Osteocyte (in vitro differentiated cells): ENCODE measurements at places on chromosomes 6 and 20.

GRCh38 chr6:106731144-106731842 lies 101.9 kb downstream of the QRSL1 start:
- H3K4me3 ChIP-seq = no peak overlapping the region
- H3K27me3 ChIP-seq = peaks cover 34% of the 10 kb centered on the region
- no peak for DNase-seq
- peaks cover 4% of the 10 kb centered on the region for H3K4me1 ChIP-seq
- H3K27ac ChIP-seq = no peak overlapping the region

DNA sequence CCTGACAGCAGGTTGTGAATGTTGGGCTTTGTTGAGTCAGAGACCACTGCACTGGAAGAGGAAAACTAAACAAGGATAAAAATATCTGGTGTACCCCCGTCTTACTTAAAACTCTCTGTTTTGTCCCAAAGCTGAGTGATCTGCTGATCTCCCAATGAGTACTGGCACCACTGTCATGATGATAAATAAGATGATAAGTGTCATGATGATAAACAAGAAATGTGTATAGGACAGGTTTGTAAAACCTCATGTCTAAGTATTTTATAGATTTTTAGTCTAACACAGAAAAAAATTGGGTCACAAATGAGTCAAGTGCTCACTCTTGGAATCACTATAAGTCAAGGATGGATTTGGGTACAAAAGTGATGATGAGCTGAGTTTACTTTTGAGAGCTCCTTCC lies 8.5 kb upstream of the SIM1 start:
- DNase-seq = no peak
- H3K27me3 ChIP-seq = peaks cover 52% of the 10 kb centered on the region
- no peak overlapping the region for H3K27ac ChIP-seq
- H3K36me3 ChIP-seq = no peaks in the 10 kb centered on the region
- H3K4me3 ChIP-seq = no peak overlapping the region
- H3K4me1 ChIP-seq = peaks cover 3% of the 10 kb centered on the region

DNA sequence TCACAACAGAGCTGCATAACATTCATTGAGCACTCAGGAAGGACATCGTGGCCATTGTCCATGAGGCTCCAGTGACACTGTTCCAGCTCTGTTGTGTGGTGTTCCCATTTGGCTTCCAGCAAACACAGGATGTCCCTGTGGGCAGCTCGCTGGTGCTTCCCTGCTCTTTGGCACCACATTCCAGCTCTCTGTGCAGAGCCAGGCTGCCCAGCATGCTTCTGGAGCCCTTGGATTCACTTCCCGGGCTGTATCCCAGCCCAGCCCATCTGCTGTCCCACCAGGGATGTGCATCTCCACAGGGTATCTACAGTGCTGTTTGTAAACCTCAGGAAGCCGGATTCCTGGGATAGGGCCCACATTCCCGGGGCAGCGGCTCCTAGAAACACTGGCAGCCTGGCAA lies 57.2 kb downstream of the CTCFL start:
- H3K27me3 ChIP-seq = peaks cover 22% of the 10 kb centered on the region
- no peaks in the 10 kb centered on the region for H3K36me3 ChIP-seq
- DNase-seq = no peak
- H3K4me3 ChIP-seq = no peak overlapping the region

DNA sequence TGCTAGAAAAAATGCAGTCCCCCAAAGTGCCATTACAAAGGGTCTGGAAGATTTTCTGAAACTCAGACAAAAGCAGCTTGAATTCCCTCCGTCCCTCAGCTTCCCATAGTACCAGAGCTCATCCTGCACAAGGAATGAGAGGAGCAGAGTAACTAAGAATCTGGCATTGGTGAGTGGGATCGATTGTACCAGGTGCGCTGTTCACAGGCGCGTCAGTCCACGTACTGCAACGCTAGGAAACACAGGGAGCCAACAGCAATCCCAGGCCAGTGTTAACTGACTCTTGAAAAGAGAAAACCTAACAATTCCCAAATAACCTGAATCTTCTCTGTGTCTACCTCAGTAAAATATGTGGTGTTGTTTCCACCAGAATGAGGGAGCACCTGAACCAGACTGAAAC lies 77.9 kb downstream of the GCNT2 start:
- H3K4me3 ChIP-seq = no peak overlapping the region
- no peak for DNase-seq
- peaks cover 63% of the 10 kb centered on the region for H3K27me3 ChIP-seq
- no peaks in the 10 kb centered on the region for H3K36me3 ChIP-seq
- H3K4me1 ChIP-seq = no peaks in the 10 kb centered on the region
- no peak overlapping the region for H3K27ac ChIP-seq

GRCh38 chr6:83958241-83958685 lies 75.3 kb upstream of the MRAP2 start:
- H3K4me1 ChIP-seq = peaks cover 3% of the 10 kb centered on the region
- H3K36me3 ChIP-seq = peaks cover 32% of the 10 kb centered on the region
- H3K27ac ChIP-seq = no peak overlapping the region
- no peak for DNase-seq

DNA sequence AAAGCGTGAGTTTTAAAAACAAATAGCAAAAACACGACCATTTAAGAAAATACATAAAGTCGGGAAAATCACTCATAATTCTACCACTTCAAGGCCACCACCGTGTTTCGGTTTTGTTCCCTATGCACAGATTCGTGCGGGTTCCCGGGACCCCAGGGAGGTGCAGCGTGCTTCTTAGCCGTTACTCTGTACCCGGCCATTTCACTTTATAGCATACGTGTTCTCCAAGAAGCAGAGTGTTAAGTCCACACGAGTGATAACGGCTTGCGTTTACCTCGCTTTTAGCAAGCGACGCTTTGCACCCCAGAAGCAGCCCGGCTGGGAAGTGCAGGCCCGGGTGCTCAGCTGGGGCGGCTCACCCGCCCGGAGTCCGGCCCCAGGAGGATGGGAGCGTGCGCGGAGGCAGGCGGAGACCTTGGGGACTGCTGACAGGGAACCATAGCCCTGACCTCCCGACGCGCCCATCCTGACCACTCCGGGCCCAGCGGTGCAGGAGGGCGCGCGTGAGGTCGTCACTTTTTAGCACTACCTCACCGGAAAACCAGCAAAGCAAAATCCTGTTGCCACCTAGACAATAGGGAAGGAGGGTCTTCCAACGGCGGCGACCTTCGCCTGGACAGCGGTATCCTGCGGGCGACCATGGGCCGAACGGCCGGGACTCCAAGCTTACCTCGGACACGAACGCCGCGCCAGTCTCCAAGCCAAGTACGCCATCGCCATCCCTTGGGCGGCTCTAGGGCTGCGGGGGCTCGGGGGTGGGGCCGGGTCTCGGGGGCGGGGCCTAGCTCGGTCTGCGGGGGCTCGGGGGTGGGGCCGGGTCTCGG lies at the start of gene ECI2:
ECI2 (minus strand) TSS at position 735 of the 824 bp plus-strand sequence; CDS start at position 720, 15 bp downstream.
- peaks cover 18% of the 10 kb centered on the region for H3K36me3 ChIP-seq
- H3K4me3 ChIP-seq = peak within 1 kb of the TSS; percentile 88
- H3K27ac ChIP-seq = peak within 1 kb of the TSS; percentile 88
- peak; percentile 87 for DNase-seq

- H3K36me3 ChIP-seq = no peaks in the 10 kb centered on the region
- H3K27me3 ChIP-seq = peaks cover 15% of the 10 kb centered on the region
- DNase-seq = no peak
- no peak overlapping the region for H3K27ac ChIP-seq
- no peaks in the 10 kb centered on the region for H3K4me1 ChIP-seq
- H3K4me3 ChIP-seq = no peak overlapping the region
These were observed 114.1 kb downstream of the GRM4 start for GRCh38 chr6:34031625-34032383.

- DNase-seq = no peak
- H3K4me3 ChIP-seq = no peak overlapping the region
These were observed 38.5 kb upstream of the MLIP start for GRCh38 chr6:54072635-54073313.

- H3K27ac ChIP-seq = no peak overlapping the region
- peaks cover 17% of the 10 kb centered on the region for H3K27me3 ChIP-seq
- no peaks in the 10 kb centered on the region for H3K36me3 ChIP-seq
- H3K4me1 ChIP-seq = peaks cover 11% of the 10 kb centered on the region
These were observed 20.1 kb downstream of the SLCO4A1 start for GRCh38 chr20:62662422-62662821.

GRCh38 chr6:137488150-137489045 lies 5.8 kb downstream of the OLIG3 start:
- no peaks in the 10 kb centered on the region for H3K36me3 ChIP-seq
- H3K4me3 ChIP-seq = no peak overlapping the region
- H3K27ac ChIP-seq = no peak overlapping the region
- H3K27me3 ChIP-seq = peaks cover 89% of the 10 kb centered on the region
- H3K4me1 ChIP-seq = peaks cover 18% of the 10 kb centered on the region

DNA sequence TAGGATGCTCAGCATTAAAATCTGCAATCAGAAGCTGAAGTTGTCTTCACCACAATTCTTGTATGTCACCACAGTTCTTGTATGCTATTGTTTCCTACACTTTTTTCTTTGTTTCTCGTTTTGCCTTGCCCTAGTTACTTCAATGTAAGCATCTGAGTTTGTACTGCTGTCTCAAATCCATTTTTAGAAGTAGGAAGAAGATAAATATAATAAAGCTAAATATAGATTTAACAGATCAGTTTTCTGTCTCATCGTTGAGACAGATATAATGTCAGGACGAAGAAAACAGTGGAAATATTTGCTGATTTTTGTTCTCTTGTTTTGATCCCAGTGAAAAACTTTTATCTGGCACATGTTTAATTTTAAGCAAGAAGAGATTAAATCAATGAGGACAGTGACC lies 318.0 kb downstream of the QKI start:
- H3K27ac ChIP-seq = no peak overlapping the region
- no peak for DNase-seq
- H3K4me1 ChIP-seq = no peaks in the 10 kb centered on the region

GRCh38 chr6:36777801-36778200 lies 61.4 kb downstream of the CPNE5 start:
- H3K36me3 ChIP-seq = no peaks in the 10 kb centered on the region
- no peak for DNase-seq
- H3K27ac ChIP-seq = no peak overlapping the region
- H3K27me3 ChIP-seq = peaks cover 36% of the 10 kb centered on the region
- no peak overlapping the region for H3K4me3 ChIP-seq
- peaks cover 12% of the 10 kb centered on the region for H3K4me1 ChIP-seq

GRCh38 chr6:138957484-138957883 lies 30.6 kb downstream of the REPS1 start:
- DNase-seq = no peak
- no peaks in the 10 kb centered on the region for H3K36me3 ChIP-seq
- H3K27me3 ChIP-seq = no peaks in the 10 kb centered on the region
- H3K4me3 ChIP-seq = peak overlapping the region; percentile 24
